ENCODE measurements at places on chromosomes 12 and 14. TPM values are rescaled to one million over a fixed set of nuclear protein-coding genes. Genes with fewer than 3 reads are reported as not detected.

POLE2 gene
- 36.2 TPM for total RNA-seq

GSKIP gene
- total RNA-seq = 21.9 TPM

PROX2 gene
- total RNA-seq = not detected

CLEC4C gene
- total RNA-seq = not detected

RNASE7 gene
- not detected for total RNA-seq

CLEC2A gene
- not detected for total RNA-seq

RXYLT1 gene
- 22.5 TPM for total RNA-seq

RERG gene
- not detected for total RNA-seq

VRK1 gene
- 18.6 TPM for total RNA-seq

STAB2 gene
- total RNA-seq = 0.08 TPM

ASB2 gene
- 0.49 TPM for total RNA-seq

SLCO1B1 gene
- not detected for total RNA-seq

DHRS4L2 gene
- 8.3 TPM for total RNA-seq

MIA2 gene
- total RNA-seq = 20.4 TPM

NTS gene
- total RNA-seq = 0.09 TPM
